ENCODE measurements at places on chromosomes 11 and 22.

DNA sequence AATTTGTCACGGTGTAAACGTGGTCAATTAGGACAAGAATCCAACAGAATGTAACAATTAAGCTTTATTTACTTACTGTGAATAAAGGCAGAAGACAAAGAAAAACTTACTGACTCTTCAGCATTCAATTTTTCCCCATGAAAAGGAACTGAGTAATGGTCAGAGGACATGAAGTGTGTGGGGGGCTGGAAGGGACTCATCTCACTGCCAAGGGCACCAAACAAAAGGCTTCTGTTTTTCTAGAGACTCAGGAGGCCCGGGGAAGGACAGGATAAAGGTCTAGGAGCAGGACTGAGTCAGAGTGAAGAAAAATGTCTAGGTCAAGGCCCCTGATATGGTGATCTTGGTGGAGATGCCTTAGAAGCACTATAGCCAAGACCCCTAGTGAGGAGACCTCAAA lies 564.2 kb upstream of the ANO5 start:
- no peak for DNase-seq

DNA sequence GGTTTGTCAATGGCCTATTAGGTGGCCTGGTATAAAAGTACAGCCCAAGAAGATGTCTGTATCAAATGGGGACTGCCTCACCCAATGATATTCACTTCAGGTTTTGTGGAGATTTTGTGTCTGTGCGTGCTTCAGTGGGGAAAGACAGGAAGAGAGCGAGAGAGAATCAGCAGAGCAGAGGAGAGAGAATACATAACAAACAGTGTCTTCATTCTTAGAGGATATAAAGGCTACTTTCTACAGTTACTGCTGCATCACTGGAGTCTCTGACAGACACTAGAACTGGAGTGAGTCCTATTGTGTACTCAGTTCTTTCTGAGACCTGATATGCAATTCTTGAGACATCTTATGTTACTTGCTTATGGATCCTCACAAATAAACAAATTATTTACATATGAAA lies 115.0 kb downstream of the CASP12 start:
- no peak for DNase-seq

GRCh38 chr22:24938741-24939341 lies 7.7 kb downstream of the LHFPL7 start:
- peak; percentile 21 for DNase-seq

- no peak for DNase-seq
Measured at GRCh38 chr11:10490032-10490397, 35.0 kb downstream of the AMPD3 start.

DNA sequence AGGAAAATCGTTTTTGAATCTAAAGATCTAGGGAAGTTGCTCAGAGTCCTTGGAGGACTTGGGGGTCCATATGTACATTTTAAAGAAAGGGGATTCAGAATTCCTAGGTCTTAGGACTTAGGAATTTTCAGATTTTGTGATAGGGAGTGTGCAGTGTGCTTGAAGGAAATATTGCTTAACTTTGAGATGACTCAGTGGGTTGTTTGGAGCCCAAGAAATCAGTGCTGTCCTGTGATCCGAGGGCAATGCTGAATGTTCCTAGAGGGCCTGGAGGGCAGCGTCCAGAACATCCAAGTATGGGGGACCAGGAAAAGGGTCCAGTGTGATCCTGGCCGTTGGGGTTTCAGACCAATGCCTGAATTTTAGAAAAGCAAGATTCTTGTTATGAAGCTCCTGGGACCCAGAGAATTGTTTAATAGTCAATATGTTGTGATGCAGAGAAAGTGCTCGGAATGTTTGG lies 3.1 kb upstream of the IGF2 start:
- no peak for DNase-seq
